ENCODE measurements at places on chromosomes 1 and 21. TPM values are rescaled to one million over a fixed set of nuclear protein-coding genes. Genes with fewer than 3 reads are reported as not detected.

The C1orf105 gene
- not detected for total RNA-seq

The FAM72A gene
- 6.7 TPM for total RNA-seq

The TTC34 gene
- total RNA-seq, result 0.15 TPM

The IER5 gene
- total RNA-seq, result 37.3 TPM

The FAM167B gene
- total RNA-seq, result 0.30 TPM

The KRTAP19-4 gene
- total RNA-seq, result not detected

The IQGAP3 gene
- 48.9 TPM for total RNA-seq

The MIXL1 gene
- not detected for total RNA-seq

The SLC9C2 gene
- not detected for total RNA-seq

The FOXD2 gene
- under 0.01 TPM for total RNA-seq

The CELA3A gene
- not detected for total RNA-seq

The ID3 gene
- 139 TPM for total RNA-seq

The USH2A gene
- not detected for total RNA-seq

The OR2T29 gene
- not detected for total RNA-seq

The SPATA45 gene
- not detected for total RNA-seq

The OR2AK2 gene
- not detected for total RNA-seq

The MAB21L3 gene
- total RNA-seq, result not detected

The CD53 gene
- not detected for total RNA-seq

The IFNLR1 gene
- not detected for total RNA-seq

The AVPR1B gene
- not detected for total RNA-seq

The GBP1 gene
- total RNA-seq, result 13.6 TPM

The GNAT2 gene
- 0.30 TPM for total RNA-seq

The SYT14 gene
- total RNA-seq, result under 0.01 TPM

The CTH gene
- 9.2 TPM for total RNA-seq

The AJAP1 gene
- 0.15 TPM for total RNA-seq

The KRTAP19-3 gene
- total RNA-seq, result not detected

The SMIM1 gene
- total RNA-seq, result 10.9 TPM

The CYP4A22 gene
- not detected for total RNA-seq

The PLA2G2F gene
- total RNA-seq, result not detected

The PADI4 gene
- not detected for total RNA-seq

The HAPLN2 gene
- not detected for total RNA-seq

The AMY1B gene
- total RNA-seq, result not detected

All from bronchus fibroblast of lung (primary cell).